ENCODE measurements at places on chromosomes 5 and 9.

DNA sequence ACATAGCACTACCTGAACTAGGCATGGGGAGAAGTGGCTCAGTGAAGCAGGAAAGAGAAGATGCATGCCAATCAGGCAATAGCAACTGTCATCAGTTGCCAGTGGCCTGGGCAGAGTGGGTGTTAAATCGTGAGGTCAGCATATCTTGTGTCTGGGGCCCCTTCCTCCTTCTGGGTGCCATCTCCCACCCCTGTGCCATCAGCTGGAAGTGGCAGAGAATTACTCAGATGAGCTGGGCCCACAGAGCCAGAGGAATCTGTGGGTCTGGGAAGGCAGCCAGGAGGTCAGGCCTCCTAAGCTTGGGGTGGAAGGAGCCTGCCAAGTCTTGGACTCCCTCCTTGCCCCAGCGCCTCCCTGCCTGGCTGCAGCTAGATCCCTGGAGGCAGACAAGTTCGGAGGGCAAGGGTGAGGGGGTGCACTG, 66.5 kb downstream of the GALNT12 start:
- DNase-seq: no peak

GRCh38 chr5:11181940-11182339, 420.9 kb upstream of the DAP start:
- no peak for DNase-seq

GRCh38 chr9:32954642-32955041, 46.8 kb downstream of the APTX start:
- no peak for DNase-seq

DNA sequence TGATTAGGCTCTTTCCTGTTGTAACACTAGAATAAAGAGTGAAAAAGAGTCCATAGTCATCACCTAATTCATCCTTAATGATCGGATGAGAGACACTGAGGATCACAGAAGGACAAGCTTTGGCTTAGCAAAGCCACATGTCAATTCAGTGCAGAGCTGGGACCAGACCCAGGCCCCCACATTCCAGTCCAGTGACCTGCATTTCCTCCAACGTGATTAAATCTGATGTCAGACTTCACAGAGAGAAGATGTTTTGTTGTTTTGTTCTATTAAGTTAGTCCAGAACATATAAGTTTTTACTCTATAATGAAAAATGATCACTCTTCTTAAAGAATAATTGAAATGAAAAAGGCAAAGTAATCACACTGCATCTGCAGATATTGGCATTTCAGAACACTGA, 377.9 kb upstream of the PAPPA start:
- no peak for DNase-seq

DNA sequence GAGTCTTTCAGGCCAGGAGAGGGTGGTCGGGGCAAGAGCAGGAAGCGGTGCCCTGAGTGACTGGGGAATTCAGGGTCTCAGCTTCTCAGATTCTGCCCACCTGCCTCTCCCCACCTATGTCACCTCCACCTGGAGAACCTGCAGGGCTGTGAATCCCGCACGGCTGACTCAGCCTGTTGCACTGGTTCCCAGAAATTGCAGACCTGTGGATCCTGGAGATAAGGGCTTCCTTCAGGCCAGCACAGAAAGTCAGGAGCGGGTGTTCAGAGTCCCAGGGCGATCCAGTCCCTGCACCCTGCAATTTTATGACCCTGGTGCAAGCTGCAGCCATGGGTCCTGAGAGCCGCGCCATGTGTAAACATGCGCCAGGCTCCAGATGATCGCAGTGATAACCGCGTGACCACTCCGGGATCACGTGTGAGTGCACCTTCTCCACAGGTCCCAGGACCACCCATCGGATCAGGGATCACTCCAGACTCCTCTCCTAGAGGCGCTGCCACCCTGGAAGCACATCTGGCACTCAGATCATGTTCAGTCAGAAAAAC, 17.8 kb downstream of the IRX4 start:
- DNase-seq: no peak
